Spinal cord (tissue), 10 donors: ENCODE measurements at places on chromosomes 4 and X. TPM values are rescaled to one million over a fixed set of nuclear protein-coding genes. Genes with fewer than 3 reads are reported as not detected.

CT47B1 gene
- not detected for polyA plus RNA-seq

MAP3K15 gene
- polyA plus RNA-seq = 0.66 TPM

NFXL1 gene
- 14.3 TPM for polyA plus RNA-seq

PF4V1 gene
- not detected for polyA plus RNA-seq

GPR34 gene
- 21.7 TPM for polyA plus RNA-seq

GRPR gene
- polyA plus RNA-seq = 0.65 TPM

CYLC1 gene
- not detected for polyA plus RNA-seq

CLDN22 gene
- 1.5 TPM for polyA plus RNA-seq

SYTL4 gene
- polyA plus RNA-seq = 9.1 TPM

GC gene
- polyA plus RNA-seq = 1.1 TPM

SYNPO2 gene
- polyA plus RNA-seq = 6.1 TPM

PFKFB1 gene
- 0.87 TPM for polyA plus RNA-seq

LIAS gene
- 20.7 TPM for polyA plus RNA-seq
